NCI-H774 (cell line): ENCODE measurements at places on chromosomes 5 and 9.

- no peak for DNase-seq
Measured at GRCh38 chr5:115450741-115451140, 93.8 kb downstream of the FEM1C start.

- no peak for DNase-seq
Measured at GRCh38 chr9:108205276-108205675, 650.5 kb downstream of the ACTL7B start.

- DNase-seq, result no peak
Measured at GRCh38 chr9:71213633-71214032, 92.2 kb upstream of the TRPM3 start.

GRCh38 chr9:124050955-124051354 is 39.4 kb downstream of the LHX2 start:
- DNase-seq, result peak; percentile 13

DNA sequence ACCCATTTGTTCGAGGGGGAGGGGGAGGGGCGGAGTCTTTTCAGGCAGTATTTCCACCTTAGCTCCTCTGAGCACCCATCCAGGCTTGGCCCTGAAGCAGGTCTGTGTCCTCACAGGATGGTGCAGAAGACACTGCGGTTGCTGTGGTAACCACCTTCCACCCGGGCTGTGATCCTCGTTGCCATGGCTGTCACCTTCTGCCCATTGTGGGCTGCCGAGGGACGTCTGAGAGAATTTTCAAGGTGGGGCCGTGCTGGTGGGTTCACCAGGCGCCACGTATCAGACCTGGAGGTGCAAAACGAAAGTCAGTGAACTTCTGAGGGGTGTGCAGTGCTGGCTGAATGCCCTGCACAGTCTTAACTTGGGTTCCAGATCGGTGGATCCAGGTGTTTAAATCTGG is 26.7 kb downstream of the POLR1E start:
- DNase-seq, result no peak

DNA sequence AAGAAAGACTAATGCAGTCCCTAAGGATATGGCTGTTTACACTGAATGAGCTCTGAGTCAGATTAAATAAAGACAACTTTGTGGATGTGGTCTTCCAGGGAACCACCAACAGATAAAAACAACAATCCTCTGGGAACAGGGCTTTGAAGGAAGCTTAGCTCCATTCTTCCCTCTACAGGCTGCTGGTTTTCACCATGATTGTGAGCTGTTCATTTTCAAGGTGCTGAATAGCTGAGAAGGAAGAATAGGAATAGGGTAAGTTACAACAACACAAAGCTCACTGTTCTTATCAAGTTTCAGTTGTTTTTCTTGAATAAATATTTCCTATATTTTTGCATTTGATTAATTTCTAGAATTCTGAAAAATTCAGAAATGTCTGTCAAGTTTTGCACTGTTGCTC is 25.9 kb upstream of the PTAR1 start:
- no peak for DNase-seq

GRCh38 chr9:94081435-94081834 is 2.8 kb upstream of the PTPDC1 start:
- no peak for DNase-seq
